Stimulated activated CD8-positive, alpha-beta memory T cell treated with anti-CD3 and anti-CD28 coated beads, Interleukin-15, amount 100 ng/mL, for 48 hours (primary cell): ENCODE measurements at places on chromosomes 13 and 19.
A peak's percentile ranks its signal among the peaks of the same experiment; 100 is the strongest.

DNA sequence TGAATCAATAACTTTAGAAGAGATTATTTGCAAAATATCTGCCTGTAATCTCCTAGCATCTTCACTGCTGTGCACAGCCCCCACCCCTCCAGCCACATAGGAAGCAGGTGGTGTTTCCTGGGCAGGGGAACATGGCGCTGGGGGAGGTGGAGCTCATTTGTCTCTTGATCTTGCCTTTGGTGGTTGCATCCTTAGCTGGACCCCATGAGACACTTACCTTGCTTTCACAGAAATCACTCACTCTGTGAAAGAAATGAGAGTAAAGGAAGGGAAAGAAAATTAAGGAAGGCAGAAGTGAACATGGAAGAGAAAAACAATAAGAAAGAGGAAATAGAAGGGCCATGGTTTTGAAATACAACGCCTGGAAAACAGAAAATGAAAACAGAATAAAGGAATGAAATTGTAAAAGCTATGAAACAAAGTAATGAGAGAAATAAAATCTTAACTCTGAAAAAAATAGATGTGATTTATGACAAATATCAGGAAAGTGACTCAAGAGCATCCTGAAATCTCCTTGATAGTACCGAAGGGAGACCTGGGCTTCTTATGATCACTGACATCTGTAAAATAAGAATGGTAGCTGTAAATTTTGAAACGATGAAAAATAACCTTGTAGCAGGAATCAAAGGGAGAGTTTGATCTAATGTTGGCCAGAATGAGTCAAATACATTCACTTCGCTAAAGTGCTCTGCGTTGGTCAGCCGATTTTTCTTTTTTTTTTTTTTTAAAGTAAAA lies 17.2 kb upstream of the RNASEH2B start:
- DNase-seq, result no peak

DNA sequence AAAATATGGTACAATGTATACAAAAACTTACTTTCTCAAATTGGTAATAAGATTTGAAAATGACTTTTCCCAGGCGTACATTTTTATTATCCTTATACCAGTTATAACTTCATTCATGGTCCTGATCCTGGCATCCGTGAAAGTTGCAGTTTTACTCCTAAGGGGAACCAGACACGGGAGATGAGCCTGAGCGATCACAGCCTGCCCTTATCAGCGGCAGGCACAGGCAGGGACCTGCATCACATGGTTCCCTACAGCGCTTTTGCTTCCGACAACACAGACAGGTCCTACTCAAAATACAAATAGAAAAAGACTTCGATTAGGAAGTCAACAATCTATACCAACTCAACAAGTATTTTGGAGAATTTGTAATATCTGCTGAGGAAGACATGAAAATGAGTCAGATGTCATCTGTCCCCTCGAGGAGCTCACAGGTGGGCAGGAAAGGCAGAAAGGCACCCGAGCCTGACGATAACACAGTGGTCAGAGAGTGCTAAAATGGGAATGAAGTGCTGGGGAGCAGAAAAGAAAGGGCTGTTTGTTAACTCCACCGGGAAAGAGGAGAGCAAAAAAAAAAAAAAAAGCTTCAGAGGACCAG lies 93.4 kb downstream of the ABCC4 start:
- no peak for DNase-seq

GRCh38 chr13:109251956-109252355 lies 534.4 kb downstream of the IRS2 start:
- DNase-seq, result no peak

- DNase-seq, result no peak
These were observed 3.8 kb downstream of the TNNT1 start for GRCh38 chr19:55145232-55145631.

- no peak for DNase-seq
These were observed 10.8 kb upstream of the HSPH1 start for GRCh38 chr13:31172535-31172934.

DNA sequence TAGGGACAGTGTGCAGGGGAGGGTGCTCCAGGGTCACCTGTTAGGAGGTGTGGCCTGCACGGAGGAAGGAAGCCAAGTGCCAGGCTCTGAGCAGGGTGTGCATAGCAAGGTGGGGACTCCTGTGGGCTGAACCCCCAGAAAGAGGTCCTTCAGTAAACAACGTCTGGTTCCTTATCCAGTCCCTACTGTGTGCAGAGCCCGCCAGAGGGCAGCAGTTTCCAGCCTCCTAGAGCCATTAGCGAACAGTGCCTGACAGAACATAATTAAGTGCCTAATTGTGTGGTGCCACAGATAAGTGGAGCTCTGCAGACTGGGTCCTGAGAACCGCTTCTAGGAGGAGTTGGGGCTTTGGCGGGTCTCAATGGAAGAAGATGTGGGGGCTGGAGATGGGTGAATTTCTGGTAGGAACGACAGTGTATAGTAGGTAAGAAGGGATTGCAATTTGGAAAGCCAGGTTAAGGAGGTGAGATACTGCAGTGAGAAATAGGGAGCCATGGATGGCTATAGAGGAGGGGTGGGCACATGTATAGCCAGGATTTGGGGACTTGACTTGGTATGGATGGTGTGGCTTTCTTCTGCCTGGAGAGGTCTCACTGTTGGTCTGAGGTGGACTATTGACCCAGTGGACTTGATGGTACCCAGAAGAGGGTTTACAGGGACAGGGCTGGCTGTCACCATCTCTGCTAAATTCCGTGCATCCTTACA lies 323.1 kb downstream of the ZNF536 start:
- DNase-seq, result no peak

- no peak for DNase-seq
These were observed 35.1 kb downstream of the ESD start for GRCh38 chr13:46761866-46762265.

- no peak for DNase-seq
These were observed 183.5 kb upstream of the UFM1 start for GRCh38 chr13:38166116-38166515.

DNA sequence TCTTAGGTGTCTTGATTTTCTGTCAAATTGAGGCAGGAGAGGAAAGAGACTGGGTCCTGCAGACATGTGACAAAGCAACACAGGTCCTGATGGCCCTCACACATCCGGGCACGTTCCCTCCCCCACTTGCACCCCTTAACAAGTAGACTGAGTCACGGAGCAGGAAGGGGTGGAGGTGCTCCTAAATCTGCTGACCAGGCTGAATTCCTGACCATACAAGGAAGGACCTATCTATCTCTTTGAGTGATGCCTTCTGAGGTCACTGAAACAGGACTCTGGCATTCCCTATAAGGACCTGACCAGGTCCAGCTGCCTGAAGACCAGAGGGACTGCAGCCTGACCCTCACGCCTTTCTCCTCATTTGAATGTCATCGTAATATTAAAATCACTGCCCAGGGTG lies 250.3 kb downstream of the COL4A1 start:
- no peak for DNase-seq

DNA sequence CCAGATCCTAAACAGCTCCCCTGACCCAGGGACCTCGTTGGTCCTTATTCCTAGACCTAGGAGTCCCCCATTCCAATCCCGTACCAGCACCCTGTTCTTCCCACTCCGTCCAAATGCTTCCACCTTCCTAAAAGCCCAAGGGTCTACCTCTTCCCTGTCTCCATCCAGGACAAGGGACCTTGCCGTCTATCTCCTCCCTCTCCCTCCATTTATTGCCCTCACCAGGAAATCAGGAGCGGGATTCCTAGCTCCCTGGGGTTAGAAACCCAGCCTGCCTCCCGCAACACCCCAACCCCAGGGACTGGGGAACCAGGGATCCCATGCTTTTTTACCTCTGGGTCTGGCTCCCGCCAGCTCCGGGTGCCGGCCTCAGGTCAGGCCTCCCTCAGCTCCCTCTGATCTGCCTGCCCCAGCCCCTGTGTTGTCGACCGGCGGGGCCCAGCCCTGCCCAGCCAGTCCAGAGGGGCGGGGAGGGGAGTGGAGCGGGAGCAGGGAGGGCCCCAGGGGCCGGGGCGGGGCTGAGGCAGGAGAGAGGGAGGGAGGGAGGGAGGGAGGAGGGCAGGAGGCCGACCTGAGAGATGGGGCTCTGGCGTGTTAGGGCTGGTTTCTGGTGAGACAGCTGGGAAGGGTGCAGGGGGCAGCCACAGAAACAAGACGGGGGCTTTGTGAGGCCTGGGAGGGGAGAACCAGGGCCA lies at the start of gene B3GNT8:
Gene B3GNT8, minus strand, starts transcription at position 423 of the 695 bp plus-strand sequence. CDS start 596 bp downstream, outside the sequence.
- peak; percentile 44 for DNase-seq

- DNase-seq, result no peak
These were observed 6.3 kb upstream of the F10 start for GRCh38 chr13:113116206-113116800.

DNA sequence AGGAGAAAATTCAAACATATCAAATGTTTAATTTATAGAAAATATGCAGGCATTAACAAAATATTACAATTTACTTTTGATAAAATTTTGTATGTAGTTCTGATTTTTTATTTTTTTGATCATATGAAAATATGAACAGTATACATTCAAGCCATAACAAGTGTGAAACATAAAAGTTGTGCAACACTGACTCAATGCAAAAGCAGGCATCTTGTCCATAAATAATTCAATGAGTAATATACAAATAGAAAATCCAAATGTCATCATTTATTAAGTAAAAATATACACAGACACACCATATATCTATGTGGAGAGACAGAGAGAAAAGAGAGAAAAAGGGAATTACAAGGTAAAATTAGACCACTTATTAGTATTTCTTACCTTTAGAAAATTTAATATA lies 1183.9 kb downstream of the SLITRK1 start:
- DNase-seq, result no peak

- no peak for DNase-seq
These were observed 20.2 kb downstream of the TMEM150B start for GRCh38 chr19:55304980-55305379.

DNA sequence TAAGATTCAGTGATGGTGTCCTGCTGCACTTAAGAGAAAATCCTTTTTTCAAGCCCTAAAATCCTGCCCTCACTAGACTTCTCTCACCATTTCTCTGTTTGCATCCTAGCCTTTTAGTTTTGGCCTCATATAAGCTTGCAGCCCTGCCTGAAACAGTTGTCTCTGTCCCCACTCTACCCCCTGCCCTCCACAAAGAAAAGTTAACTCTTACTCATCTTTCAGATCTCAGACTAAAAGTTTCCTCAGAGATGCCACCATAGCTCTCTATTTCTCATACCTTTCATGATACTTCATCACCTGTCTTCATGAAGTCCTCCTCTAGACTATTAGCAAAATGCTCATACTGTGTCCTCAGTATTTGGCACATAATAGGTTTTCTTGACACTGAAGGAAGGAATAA lies 33.1 kb downstream of the ITM2B start:
- DNase-seq, result no peak

GRCh38 chr13:113428871-113429607 lies 24.2 kb downstream of the ADPRHL1 start:
- no peak for DNase-seq

- DNase-seq, result no peak
These were observed 8.7 kb upstream of the INSL3 start for GRCh38 chr19:17829855-17830566.

DNA sequence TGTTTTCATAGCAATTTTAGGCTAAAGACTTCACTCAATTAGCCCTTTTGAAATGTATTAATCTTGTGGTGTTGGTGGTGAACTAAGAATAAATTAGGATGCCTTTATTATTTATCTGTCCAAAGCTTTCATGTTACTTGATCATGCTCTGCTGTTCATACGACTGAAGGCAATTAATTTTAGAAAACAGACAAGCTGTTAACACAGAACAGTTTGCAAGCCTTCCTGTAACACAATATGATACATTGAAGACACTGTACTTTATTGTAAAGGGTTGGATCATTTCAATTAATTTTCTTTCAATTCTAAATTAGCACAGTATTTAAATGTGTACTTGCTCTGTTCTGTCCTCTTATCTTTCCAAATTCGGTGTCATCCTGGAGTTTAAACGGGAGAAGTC lies 794.3 kb upstream of the MIR17HG start:
- no peak for DNase-seq

DNA sequence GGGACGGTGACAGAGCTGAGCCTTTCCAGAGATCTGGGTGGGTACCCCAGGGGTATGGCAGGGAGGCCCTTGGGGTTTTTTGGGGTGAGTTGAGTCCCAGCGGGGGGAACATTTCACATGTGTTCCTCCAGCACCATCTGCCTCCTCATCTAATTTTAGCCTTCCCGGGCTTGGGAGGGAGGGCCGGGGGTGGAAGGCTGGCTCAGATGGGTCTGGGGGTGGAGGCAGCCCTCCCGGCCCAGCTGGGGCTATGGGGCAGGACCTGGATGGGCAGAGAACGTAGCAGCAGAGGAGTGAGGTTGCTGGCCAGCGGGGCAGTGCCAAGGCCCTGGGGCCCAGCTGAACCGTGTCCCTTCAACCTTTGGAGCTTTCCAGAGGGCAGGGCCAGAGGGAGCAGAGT lies 23.5 kb downstream of the ADGRL1 start:
- DNase-seq, result no peak

DNA sequence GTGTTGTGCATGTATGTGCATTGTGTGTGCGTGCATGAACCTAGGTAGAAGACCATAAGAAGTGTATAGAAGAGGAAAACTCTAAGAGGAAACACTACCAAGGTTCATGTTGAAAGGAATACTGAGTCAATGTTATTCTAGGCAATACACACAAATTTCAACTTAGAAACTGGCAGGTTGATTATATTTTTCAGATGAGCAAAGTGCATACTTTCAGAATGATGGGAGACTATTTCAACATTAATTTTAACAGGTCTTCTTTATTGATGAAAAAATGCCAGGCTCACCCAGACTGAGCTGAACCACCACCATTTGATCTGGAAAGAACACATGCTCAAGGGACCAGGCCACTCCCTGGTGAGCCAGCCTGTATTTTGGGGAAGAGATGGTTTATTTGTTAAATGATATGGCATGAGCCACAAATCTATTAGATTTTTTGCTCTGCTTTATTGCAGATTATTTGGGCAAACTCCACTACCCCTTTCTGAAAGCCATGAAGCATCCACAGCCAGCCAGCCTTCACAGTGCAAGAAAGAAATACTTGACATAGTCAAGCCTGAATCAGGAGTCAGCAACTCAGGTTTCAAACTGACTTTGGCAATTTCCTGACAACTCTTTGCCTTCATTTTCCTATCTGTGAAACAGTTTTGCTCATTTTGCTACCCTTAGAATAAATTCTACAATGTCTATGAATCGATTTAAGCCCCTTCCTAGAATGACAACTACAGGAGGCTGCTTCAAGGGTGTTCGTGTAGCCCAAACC lies 368.9 kb downstream of the COG6 start:
- DNase-seq, result no peak

GRCh38 chr13:32838945-32839344 lies 177.3 kb upstream of the KL start:
- no peak for DNase-seq

GRCh38 chr19:23774524-23774971 lies 15.9 kb upstream of the ZNF681 start:
- no peak for DNase-seq

DNA sequence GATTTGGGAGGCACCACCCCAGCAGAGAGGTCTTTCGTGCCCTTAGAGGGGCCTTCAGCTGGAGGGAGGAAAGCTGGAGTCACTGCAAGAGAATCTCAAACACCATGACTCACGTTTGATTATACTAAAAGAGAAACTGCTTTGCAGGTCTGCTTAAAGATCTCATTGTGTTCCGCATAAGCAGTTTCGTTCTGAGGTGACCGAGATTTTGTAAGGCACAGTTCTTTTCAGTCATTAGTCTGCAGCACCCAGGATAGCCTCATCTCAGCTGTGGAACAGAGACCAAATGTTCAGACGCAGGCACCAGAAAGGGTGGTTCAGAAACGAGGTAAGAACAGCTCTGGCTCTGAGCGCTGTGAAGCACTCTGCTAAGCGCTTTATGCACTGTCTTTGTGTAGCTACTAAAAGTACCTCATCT lies 71.2 kb upstream of the GTF3A start:
- peak; percentile 38 for DNase-seq
